ENCODE measurements at places on chromosomes 6 and 20. TPM values are rescaled to one million over a fixed set of nuclear protein-coding genes. Genes with fewer than 3 reads are reported as not detected.

GRCh38 chr6:161134550-161135298 is 139.1 kb downstream of the AGPAT4 start:
- peaks cover 10% of the 10 kb centered on the region for H3K4me1 ChIP-seq
- no peaks in the 10 kb centered on the region for H3K36me3 ChIP-seq
- H3K27me3 ChIP-seq: no peaks in the 10 kb centered on the region
- H3K4me3 ChIP-seq: no peak overlapping the region

DNA sequence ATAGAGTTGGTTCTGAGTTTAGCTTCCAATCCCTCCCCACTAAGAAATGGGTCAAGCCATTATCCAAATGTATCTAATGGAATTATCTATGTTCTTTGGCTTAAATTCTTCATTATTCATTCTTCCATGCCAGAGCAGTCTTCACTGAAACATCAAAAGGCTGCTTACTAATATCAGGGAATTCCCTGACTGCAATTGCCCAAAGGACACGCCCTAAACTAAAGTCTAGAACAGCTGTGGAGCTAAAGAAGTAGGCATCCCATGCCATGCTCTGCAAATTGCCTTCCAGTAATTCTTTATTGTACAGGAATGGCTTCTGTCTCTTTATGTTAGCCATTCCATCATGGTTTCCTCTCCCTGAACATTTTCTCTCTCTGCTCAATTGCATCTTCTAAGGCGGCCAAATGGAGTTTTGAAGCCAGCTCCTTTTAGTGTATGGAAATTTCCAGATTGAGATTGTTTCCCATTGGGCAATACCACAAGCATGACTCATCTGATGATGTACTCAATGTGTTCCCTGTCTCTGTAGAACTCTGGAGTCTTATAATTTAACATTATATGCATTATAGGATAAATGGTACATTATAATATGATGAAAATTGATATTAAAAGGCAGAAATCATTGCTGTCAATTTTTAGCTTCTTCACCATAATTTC is 28.8 kb upstream of the TSHZ2 start:
- DNase-seq: no peak
- no peak overlapping the region for H3K27ac ChIP-seq
- peaks cover 6% of the 10 kb centered on the region for H3K4me1 ChIP-seq
- H3K36me3 ChIP-seq: no peaks in the 10 kb centered on the region

- no peaks in the 10 kb centered on the region for H3K4me1 ChIP-seq
- no peak overlapping the region for H3K4me3 ChIP-seq
- no peaks in the 10 kb centered on the region for H3K36me3 ChIP-seq
- no peak for DNase-seq
- H3K27ac ChIP-seq: no peak overlapping the region
Measured at GRCh38 chr20:48594533-48594932, 233.3 kb downstream of the PREX1 start.

DNA sequence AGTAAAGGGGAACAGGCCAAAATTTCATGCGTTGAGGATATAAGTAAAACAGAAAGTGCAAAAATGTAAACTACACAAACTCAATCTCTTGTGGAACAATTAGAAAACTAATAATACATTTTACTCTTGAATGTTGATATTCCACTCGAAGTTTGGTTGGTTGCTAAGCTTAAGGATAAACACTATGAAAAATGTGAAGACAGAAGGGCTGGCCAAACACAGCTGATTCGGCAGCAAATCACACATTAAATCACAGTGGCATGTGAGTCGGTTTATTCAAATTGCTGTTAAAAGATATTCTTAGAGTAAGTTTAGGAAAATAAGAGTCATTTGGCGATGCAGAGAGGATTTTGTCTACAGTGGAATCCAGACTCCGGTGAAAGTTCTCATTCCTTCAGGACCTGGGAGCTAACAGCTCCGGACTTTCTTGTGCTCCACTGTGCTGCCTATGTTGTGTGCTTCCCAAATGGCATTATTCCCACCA is 1.4 kb upstream of the EPM2A start:
- H3K4me1 ChIP-seq: peaks cover 10% of the 10 kb centered on the region
- no peak for DNase-seq

DNA sequence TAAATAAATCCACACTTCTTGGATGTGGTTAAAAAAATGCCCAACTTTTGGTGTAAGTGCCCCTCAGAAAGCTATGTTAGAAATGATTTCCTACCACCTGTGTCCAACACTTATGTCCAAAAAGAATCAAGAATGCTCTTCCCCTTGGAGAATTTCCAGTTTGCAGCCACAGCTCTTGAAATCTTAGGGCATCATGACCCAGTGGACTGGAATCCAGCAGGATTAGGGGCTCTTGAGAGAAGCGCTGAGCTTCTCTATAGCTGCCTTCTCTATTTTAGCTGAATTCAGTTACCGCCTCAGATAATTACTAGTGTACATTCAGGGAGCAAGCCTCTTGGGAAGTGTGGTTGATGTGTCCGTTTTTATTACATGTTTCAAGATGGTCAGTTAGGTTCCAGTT is 2.5 kb downstream of the PHACTR1 start:
- H3K27me3 ChIP-seq: no peaks in the 10 kb centered on the region
- no peak for DNase-seq
- H3K27ac ChIP-seq: no peak overlapping the region
- no peaks in the 10 kb centered on the region for H3K4me1 ChIP-seq
- no peaks in the 10 kb centered on the region for H3K36me3 ChIP-seq

GRCh38 chr6:132959639-132960326 is 145.4 kb downstream of the RPS12 start:
- H3K4me3 ChIP-seq: no peak overlapping the region
- H3K4me1 ChIP-seq: no peaks in the 10 kb centered on the region
- no peak for DNase-seq
- no peak overlapping the region for H3K27ac ChIP-seq
- no peaks in the 10 kb centered on the region for H3K27me3 ChIP-seq

DNA sequence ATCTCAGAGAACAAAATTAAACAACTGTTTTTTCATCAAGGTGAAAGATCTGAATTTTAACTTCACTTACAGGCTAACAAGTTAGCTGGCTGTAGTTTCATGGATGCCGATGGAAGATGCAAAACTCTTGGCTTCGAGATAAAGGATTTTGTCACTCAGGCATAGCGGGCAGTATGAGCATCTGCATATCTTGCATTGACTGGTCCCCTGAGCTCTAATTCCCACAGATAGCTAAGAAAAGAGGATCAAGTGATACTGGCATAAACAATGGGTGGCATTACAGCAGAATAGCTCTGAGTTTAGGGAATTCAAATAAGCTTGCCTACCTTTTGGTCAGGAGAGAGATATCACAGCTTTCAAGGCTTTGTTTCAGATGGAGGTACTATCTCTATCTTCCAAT is 1.8 kb upstream of the CLVS2 start:
- no peaks in the 10 kb centered on the region for H3K36me3 ChIP-seq
- H3K4me3 ChIP-seq: no peak overlapping the region
- no peak overlapping the region for H3K27ac ChIP-seq

GRCh38 chr20:51062065-51062464 is 39.2 kb upstream of the KCNG1 start:
- no peak for DNase-seq
- no peaks in the 10 kb centered on the region for H3K4me1 ChIP-seq
- no peak overlapping the region for H3K27ac ChIP-seq
- no peaks in the 10 kb centered on the region for H3K27me3 ChIP-seq
- H3K4me3 ChIP-seq: no peak overlapping the region

PRKN gene
- 4.9 TPM for total RNA-seq
